ENCODE measurements at places on chromosomes 5 and 9.

GRCh38 chr5:10520706-10521105 is 43.2 kb upstream of the ANKRD33B start:
- no peak for DNase-seq

GRCh38 chr9:92468206-92468605 is 14.1 kb downstream of the ASPN start:
- DNase-seq: no peak

- DNase-seq: no peak
Measured at GRCh38 chr5:102283102-102283797, 12.8 kb downstream of the SLCO4C1 start.

DNA sequence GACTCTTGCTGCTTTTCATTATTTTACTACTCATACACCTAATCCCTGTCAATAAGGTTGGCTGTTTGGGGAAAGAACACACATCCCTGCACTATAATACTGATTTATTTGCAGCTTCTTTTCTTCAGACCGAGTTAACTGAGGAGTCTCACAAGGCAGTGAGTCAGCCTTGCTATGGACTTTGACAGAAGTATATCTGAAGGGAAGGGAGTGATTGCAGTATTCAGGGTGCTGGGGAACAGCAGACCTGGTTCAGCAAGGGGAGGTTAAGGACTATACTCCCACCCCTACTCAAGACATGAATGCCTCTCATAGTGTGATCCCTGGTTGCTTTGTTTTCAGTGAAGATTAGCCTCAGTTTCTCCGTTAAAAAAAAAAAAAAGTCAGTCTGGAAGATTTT is 99.8 kb downstream of the TLE4 start:
- DNase-seq: no peak

DNA sequence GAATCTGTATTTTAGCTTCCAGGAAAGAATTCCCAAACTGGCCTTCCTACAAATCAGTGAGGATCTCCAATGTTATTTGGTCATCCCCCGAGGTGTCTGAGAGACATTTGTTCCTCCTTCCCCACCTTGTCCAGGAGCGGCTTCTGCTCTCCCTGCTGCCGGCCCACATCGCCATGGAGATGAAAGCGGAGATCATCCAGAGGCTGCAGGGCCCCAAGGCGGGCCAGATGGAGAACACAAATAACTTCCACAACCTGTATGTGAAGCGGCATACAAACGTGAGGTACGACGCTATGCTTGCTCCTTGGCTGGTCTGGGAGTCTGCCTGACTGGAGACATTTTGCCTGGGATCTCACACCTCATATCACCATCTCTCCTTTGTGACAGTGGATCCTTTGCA is 160.4 kb downstream of the CFAP90 start:
- DNase-seq: no peak
